ENCODE measurements at places on chromosomes 4 and X.

- DNase-seq: no peak
Observed at GRCh38 chr4:77193511-77194102, 36.6 kb downstream of the CCNG2 start.

DNA sequence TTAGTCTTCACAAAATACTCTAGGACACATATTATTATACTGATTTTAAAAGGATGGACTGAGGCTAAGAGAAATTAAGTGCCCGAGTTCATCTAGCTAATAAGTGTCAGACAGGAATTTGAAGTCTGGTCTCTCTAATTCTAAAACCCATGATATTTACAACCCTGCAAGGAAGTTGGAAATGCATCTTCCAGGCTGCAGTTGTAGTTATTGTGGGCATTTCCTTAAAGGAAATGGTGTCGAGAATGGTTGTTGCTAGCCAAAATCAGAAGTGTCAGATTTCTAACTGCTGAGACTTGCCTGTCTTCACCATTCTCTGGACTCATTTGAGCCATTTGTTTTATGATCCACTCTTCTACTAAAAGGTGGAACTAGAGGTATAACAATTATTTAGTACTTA lies 82.5 kb downstream of the FAT4 start:
- no peak for DNase-seq

- no peak for DNase-seq
Observed at GRCh38 chrX:47201345-47201944, 7.8 kb downstream of the UBA1 start.

DNA sequence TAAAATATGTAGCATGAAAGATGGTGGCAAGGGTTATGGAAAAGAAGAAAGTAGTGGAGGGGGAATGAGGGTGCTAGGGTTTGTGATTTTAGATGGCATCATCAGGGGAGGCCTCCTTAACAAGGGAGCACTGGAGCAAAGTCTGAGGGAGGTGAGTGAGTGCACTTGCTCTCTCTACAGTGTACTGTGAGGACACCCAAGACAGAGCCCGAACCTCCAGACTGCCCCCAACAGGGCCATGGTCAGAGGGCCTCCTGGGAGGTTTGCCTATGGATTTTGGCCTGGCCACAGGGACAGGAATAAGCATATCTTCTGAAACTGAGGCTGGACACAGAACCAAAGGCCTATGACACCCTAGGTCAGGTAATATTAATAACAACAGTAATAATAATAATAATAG lies 21.4 kb upstream of the PJA1 start:
- no peak for DNase-seq

- no peak for DNase-seq
Observed at GRCh38 chr4:106325800-106326199, 9.4 kb downstream of the AIMP1 start.

DNA sequence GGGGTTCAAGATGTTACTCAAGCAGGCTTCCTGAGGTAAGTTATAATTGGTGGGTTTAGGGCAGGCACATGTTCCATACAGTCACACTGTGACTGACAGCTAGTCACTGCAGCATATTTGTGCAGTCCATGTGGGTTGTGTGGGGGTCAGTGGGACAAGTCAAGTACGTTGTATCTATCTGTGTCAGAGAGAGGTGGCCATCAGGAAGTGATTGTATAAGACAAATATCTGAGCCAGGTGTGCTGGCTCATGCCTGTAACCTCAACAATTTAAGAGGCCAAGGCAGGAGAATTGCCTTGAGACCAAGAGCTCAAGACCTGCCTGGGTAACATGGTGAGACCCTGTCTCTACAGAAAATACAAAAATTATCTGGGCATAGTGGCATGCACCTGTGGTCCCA lies 509.3 kb downstream of the CENPC start:
- DNase-seq: no peak

DNA sequence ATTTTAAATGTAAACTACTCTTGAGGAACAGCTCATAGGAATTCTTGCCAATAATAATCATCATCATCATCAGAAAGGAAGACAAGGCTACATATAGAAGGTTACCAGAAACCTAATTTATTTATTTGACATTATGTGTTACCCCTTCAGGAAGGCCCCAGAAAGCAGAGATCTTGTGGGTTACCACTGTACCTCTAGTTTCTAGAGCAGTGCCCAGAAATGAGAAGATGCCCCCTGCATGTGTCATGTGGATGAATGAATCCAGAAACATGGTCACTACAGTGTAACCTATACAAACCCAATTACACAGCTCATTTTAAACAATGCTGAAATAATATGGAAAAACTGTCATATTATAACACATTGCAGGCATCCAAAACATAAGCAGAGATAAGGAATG lies 70.4 kb downstream of the ARAP2 start:
- DNase-seq: no peak

DNA sequence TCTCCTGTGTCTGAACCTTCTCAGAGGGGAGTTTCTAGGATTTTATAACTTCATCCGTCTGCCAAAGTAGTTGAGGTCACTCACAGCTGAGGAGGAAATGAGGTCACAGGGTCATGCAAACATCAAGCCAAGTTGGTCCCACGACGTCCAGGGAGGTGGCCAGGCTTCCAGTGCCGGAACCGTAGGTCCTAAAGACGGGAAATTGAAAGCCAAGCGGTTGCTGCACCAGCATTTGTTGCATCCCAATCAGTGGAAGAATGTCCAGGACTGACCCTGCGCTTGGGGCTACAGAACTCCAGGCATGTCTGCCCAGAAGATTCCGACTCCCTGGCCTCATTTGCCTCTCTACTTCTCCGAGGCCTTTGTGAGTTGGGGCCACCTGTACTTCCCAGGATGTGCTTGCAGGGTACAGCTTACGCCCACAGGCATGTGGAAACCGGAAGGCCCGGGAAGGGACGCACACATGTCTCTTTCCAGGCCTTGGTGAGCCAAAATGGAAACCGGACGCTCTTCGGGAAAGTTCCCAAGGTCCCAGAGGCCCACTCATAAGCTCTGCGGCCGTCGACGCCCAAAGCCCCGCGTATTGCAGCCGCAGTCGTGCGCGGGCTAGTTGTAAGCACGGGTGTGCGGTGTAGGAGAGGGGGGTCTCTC lies 9.3 kb downstream of the PRDM8 start:
- DNase-seq: no peak

DNA sequence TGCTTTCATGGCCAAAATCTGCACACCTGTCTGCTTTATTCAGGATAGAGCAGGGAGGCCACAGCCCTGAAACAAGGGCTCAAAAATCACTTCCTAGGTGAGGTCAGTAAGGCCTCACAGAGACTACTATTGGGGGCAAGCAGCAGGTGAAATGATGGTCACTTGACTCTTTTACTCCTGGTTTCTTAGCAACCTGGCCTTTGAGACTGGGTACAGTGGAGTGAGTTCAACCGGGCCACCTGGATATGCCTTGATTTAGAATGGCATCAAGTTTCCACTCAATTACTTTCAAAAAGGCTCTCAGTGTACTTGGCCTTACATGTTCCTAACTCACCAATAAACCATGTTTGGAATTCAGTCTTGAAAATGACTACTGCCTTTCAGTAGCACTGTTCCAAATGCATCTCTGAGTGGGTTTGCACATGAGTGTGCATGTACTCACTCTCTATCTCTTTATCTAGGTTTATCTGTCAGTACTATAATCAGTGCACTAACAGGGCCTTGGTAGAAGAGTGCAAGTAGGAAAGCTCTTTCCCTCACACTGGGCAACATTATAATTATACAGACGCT lies 388.2 kb downstream of the OPHN1 start:
- no peak for DNase-seq

DNA sequence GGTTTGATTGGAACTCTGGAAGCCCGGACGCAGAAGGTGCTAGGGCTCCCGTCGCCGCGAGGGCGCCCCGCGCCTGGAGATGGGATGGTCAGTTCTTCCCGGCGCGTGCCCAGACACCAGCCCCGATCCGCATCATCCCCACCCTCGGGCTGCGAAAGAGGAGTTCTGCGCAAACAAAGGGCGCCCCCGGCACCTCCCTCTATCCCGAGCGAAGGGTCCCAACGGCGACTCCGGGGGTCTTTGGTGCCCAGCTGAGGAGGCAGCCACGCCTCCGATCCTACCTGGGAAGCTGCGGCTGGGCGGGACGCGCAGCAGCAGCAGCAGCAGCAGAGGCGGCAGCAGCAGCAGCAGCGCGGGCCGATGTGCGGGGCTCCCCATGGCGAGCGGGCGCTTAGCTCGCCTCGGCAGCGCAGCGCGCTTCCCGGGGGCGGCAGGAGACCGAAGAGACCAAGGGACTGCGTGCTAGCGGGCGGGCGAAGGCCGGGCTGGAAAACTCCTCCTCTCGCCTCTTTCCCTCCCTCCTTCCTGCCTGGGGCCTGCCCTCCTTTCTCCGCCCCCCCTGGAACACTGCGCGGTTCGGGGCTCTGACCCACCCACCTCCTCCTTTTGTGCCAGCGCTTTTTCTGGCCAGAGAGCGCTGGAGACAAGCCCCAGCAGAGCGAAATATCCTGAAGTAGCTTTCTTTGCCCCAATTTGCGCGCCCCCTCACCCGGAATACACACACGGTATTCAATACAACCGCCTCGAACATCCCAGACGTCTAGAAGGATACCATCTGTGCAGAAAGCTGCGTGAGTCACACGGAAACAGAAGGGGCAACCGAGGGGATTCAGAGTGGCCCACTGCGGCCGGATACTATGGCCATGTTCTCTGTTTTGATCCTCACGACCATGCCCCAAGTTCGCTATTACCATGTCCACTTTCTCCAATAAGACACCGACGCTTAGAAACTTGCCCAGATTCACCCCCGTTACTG lies at the start of gene SRPX:
Gene SRPX, minus strand, starts transcription at position 457 of the 976 bp plus-strand sequence. Its CDS starts 79 bp downstream, at position 378.
- DNase-seq: no peak

GRCh38 chrX:110304371-110304770 lies 13.5 kb downstream of the AMMECR1 start:
- DNase-seq: no peak

DNA sequence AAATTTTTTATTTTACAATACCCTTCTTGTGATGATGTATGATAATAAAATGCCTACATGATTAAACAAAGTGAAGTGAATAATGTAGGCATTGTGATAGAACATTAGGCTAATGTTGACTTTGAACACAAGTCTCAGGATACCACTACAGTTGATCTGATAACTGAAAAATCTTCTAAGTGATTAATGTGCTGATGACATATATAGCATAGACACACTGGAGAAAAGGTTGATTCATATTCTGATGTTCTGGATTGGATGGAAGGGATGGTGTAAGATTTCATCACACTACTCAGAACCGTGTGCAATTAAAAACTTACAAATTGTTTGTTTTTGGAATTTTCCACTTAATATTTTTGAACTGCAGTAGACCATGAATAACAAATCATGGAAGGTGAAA lies 738.5 kb downstream of the TECRL start:
- DNase-seq: no peak

DNA sequence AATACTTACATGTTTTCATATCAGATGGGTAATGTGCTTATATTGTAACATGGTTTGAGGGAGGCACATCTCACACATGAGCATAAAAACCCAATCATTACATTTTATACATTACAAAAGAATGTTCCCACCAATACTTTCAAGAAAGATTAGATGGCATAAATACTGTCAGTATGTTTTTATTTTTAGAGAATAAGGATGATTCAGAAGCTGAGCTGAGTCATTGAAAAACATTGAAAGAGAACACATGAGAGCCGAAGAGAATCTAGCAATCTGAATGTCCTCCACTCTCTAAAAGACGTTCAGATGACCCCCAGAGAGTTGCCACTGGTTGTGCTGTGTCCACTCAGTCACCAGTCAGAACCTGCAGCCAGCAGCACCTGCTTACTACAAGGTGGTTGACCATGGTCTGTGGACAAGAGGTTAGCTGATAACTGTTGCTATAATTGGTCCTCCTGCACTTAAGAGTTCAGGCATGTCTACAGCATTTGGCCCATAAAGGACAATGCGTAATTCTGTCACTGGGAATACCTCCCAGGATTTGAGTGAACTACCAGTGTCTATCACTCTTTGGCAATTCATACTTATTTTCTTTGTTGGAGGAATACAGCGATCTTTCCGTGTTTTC lies 382.2 kb upstream of the IGFBP7 start:
- no peak for DNase-seq

DNA sequence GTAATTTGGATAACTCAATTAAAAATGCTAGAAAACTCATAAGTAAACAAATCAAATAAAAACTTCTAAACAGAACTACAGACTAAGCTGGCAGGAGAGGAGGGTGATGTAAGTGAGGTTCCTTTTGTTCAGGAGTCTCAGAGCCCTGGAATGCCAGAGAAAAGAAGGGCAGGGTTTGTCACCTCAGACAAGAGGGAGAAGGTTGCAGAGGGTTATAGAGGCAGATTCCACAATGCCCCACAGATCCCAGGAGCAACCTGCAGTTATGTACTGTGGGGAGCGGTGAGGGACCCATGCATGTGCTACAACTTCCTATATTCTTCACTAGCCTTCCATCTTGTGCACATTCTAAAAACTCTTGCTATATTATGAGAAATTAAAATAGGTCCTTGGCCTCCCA lies 129.7 kb downstream of the CFAP299 start:
- DNase-seq: no peak

- no peak for DNase-seq
Observed at GRCh38 chrX:133563705-133564104, 148.4 kb upstream of the GPC4 start.

- no peak for DNase-seq
Observed at GRCh38 chr4:170423137-170423536, 333.4 kb upstream of the AADAT start.

DNA sequence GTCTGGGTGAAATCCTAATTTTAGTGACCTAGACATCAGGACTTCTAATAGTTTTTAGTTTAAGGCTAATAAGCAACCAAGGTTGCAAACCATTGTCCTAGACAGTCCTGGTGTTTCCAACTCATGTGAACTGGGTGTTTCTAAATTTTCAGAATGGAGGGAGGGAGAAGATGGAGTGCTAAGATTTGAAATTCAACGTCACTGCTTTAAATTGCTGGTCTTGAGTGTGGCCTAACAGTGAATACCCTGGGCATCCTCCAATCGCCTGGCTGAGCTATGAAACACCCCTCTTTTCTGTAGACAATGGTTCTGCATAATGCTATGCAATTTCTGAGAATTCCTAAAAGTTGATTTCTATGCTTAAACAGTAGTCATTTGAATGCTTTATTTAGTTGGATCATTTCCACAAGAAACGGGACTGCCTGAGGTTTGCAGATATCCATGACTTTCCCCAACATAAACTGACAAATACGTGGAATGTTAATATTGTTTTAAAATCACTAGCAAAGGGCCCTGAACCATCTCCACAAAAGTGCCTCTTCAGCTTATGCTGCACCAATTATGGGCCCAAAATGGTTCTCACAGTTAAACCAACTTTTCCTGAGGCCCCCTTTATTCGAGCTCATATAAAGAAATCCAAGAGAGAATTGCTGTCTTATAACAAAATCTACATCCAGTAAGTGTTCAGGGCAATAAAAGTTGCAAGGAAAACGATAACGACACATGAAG lies 1.1 kb downstream of the FBXL5 start:
- DNase-seq: no peak

DNA sequence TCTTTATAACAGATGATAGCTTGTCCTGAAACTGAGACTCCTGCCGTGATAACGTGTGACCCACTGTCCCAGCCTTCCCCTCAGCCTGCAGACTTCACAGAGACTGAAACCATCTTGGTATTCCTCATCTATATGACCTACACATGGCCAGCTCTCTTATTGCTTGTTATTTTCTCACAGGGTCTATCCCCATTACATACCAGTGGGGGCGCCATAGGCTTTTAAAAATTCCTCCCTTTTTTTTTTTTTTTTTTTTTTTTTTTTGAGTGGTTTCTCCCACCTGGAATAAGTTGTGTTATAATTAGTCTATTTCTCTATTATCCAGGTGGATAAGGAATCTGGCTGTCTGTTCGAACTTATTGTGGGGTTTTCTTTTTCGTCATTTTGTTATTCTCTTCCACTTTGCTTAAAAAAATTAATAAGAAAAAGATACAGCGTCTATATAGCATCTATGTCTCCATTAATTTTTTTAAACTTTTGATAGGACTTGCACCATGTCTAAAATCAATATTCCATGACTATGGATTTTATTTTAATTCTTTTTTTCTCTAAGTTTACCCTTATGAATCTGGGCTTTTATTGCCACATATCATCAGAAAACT lies 47.2 kb downstream of the GYG2 start:
- DNase-seq: no peak

Data from cerebellar nuclear complex (tissue), 1 donor.